ENCODE measurements at places on chromosomes 7 and 10.
A peak's percentile ranks its signal among the peaks of the same experiment; 100 is the strongest.

- peak; percentile 73 for DNase-seq
These were observed 59.8 kb upstream of the OPN4 start for GRCh38 chr10:86594535-86594934.

DNA sequence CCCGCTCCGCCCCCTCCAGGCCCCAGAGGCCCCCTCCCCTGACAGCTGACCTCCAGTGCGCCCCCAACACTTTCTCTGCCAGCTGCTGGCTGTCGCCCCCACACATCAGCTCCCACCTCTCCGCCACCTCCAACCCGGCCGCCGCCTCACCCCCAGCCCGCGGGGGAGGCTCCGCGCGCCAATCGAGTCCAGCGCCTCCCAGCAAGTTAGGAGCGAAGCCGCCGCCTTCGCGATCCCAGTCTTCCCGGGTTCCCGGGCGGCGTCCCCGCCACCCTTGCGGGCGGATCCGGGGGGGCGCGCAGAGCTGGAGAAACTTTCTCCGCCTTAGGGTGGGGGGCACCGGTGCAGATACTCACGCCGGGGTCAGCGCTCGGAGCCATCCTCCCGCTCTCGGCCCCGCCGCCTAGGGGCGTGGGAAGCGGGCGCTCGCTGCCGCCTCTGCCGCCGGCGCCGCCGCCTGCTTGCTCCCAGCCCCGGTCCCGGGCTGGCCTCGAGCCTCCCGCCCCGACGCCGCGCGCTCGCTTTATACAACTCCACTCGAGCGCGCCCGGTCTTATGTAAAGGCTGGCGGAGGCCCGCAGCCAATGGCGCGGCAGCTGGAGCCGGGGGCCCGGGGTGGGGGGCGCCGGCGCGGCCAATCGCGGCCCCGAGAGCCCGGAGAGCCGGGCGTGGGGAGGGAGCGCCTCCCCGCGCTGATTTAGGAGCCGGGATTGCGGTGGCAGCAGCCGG, at the start of gene CRTAC1:
CRTAC1 (minus strand) TSS at position 529 of the 729 bp plus-strand sequence; CDS start at position 380, 149 bp downstream.
- peak; percentile 37 for DNase-seq

DNA sequence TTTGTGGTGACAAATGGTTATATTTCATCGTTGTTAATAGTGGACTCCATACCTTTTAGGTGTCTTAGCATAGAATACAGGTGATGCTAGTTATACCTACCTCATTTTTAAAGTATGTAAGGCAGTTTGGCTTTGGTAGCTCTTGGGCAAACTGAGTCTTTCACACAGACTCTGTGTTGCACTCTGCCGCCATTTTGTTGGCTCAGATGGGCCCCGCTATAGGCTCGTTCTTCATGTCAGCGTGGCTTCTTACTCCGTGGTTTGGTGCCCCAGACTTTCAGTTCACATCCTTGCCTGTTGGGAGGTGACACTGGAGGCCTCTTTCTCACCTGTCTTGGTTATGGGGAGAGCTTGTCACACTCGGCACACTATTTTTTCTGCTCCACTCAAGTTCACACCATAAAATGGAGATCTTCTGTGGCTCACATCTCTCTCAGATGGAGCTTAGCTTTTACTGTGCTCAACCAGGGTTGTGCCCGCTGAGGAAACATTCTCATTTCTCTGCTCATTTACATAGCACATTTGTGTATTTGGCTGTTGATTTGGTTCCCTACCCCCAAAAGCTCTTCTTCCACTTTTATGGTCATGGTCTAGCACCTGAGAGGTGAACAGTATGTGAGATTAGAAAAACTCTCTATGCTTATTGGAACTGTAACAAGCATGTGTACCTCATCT, 178.5 kb downstream of the ARID5B start:
- DNase-seq, result no peak

GRCh38 chr7:25385506-25386136, 157.3 kb upstream of the NPVF start:
- no peak for DNase-seq

DNA sequence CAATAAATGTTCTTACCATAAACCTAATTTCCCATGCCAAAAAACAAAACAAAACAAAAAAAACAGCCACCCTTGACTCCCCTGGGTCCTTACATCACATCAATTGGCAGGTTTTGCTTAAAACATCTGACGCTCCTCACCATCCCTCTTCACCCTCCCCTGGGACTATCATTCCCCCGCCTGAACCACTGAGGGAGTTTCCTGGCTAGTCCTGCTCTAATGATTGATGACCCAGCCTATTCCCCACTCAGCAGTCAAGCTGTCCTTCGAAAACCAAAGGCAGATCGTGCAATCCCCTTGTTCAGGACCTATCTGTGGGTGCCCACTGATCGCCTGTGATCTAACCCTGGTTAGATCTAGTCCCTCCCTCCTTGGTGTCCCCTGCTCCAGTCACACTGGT, 11.2 kb upstream of the FRMPD2 start:
- no peak for DNase-seq

- no peak for DNase-seq
These were observed 71.2 kb upstream of the INSIG1 start for GRCh38 chr7:155226261-155227003.

GRCh38 chr10:126059076-126059826, 162.9 kb downstream of the FANK1 start:
- DNase-seq, result peak; percentile 84

GRCh38 chr10:89921403-89921802, 220.0 kb downstream of the KIF20B start:
- DNase-seq, result no peak

- peak; percentile 91 for DNase-seq
These were observed 109.3 kb downstream of the TCF7L2 start for GRCh38 chr10:113059371-113059780.

GRCh38 chr7:126838194-126838593, 414.5 kb downstream of the GRM8 start:
- no peak for DNase-seq

DNA sequence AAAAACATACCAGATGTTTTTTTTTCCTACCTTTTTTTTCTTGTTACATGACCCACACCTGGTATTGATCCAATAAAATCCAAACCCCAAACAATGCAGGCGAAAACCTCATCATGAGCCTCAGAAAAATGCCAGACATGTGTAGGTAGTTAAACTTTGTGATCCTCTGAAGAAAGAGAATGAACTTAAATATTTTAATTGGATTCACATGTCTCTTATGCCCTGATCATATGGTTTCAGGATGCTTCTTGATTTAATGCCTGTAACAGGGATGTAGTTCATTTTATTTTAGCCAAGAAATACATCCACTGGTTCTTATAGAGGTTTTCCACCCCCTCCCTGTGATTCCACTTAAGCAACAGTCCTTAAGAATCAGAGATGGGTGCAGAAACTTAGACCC, 451.6 kb downstream of the TYW1 start:
- no peak for DNase-seq
